SHP77 treated with DMSO at 0.1 percent for 48 hours (cell line): ENCODE measurements at places on chromosomes 11 and 22.

- DNase-seq = no peak
Measured at GRCh38 chr11:18578975-18579598, 9.4 kb downstream of the UEVLD start.

- DNase-seq = no peak
Measured at GRCh38 chr11:86395061-86395551, 20.4 kb downstream of the CCDC81 start.

DNA sequence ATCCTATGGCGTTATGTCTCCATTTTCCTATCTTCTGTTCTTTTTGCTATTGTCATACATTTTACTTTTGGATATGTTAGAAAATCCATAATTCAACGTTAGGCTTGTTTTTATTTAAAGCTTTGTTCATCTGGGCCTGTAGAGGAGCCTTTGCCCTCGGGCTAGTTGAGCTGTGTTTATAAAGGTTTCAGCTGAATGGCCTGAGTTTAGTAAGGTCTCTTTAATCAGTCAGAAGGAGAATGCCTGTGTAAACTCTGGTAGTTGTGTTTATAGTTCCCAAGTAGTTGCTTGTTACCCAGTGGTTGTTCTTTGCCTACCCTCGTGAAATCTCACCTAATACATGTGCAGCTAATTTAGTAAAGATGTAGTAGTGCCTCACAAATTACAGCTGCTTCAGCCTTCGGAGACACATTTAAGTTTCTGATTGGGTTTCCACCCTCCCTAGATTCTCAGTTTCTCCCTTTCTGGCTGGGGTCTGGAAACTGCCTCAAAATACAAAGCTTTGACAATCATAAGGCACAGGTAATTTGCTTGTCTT is 33.1 kb downstream of the MTMR3 start:
- no peak for DNase-seq

DNA sequence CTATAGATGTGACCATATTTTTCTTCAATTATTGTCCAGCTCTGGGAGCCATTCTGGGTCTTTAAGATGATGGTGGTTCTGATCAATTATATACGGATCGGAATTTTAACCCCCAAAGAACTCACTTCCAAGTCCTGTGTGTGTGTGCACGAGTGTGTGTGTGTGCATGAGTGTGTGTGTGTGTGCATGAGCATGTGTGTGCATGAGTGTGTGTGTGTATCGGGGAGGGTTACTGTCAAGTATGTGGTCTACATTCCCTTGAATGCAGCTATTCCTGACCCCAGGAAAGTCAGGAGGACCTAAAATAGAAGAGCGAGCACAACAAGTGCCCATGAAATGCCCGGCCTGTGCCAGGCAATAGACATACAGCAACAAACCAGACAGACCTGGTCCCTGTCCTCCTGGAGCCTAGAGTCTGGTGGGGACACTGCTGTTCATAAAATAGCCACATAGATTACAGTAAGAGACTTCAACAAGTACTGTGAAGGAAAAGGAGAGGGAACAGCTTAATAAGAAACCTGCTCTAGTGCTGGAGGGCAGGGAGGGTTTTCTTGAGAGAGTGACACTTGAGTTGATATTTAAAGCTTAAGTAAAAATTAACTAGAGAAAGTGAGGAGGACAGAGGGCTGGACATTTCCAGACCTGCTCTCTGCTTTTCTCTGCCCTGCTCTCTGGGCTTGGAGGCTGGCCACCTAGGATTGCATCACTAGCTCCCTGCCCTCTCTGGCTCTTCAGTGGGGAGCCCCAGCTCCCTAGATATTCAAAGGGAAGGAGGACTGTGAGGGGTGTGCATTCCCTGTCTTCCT is 66.1 kb upstream of the SPON1 start:
- no peak for DNase-seq

GRCh38 chr11:128288368-128288767 is 299.0 kb downstream of the ETS1 start:
- no peak for DNase-seq

GRCh38 chr22:19664406-19664805 is 49.9 kb upstream of the SEPTIN5 start:
- DNase-seq = no peak

DNA sequence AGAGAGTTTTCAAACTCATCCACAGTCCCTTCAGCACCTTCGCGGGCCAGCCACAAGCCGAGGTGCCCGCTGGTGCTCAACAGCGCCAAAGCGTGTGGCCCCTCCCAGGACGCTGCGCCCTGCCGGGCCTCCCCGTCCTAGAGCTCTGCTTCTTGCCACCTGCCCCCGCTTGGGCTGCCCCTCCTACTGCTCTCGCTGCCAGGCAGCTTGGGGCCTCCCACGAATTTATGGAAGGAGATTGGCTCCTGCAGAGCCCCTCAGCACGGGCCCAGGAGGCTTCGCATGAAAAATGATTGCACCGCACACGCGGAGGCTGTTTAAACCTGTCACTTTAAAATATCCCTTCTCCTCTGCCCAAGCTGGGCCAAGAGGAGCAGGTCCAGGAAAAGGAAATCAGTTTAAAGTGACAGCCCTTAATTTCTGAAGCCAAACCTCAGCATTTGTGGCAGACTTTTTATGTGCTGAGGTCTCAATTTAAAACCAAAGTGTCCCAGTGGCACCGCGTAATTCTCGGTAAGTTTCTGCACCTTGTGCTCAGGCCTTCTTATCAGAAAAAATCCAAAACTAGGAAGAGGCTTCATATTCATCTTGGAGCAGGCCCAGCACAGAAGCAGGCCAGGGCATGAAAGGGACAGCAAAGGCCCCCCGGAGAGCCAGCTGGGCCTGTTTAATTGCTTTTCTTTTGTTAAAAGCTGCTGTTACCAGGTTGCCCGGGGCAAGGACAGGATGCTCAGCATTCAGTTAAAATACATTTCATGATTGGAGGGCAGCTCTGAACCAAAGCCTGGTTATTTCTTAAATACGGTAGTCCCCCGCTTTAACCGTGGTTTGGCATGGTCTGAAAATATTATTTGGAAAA is 303.6 kb downstream of the OPCML start:
- DNase-seq = no peak

- DNase-seq = no peak
Measured at GRCh38 chr22:23562186-23562585, 17.9 kb downstream of the IGLL1 start.

- no peak for DNase-seq
Measured at GRCh38 chr11:36452961-36453360, 57.1 kb downstream of the TRAF6 start.

DNA sequence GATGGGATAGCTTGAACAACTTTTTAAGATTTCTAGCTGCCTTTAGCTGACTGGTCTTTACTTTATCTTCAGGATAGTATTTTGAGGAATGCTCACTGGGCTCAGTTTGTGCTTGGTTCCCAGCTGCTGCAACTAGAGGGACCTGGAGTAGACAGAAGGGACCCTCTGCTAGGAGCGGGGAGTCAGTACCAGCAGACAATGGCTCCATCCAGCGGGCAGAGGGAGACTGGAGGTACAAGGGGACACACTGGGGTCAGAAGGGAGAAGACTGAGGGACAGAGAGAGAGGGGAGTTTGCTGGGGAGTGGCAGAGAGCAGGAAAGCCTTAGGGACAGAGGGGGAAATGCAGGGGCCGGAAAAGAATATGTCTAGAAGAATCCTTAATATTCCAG is 22.0 kb upstream of the ACER3 start:
- DNase-seq = no peak

- DNase-seq = no peak
Measured at GRCh38 chr11:1501421-1502167, 15.0 kb upstream of the MOB2 start.

GRCh38 chr11:48538991-48539390 is 50.4 kb downstream of the OR4A47 start:
- DNase-seq = no peak

DNA sequence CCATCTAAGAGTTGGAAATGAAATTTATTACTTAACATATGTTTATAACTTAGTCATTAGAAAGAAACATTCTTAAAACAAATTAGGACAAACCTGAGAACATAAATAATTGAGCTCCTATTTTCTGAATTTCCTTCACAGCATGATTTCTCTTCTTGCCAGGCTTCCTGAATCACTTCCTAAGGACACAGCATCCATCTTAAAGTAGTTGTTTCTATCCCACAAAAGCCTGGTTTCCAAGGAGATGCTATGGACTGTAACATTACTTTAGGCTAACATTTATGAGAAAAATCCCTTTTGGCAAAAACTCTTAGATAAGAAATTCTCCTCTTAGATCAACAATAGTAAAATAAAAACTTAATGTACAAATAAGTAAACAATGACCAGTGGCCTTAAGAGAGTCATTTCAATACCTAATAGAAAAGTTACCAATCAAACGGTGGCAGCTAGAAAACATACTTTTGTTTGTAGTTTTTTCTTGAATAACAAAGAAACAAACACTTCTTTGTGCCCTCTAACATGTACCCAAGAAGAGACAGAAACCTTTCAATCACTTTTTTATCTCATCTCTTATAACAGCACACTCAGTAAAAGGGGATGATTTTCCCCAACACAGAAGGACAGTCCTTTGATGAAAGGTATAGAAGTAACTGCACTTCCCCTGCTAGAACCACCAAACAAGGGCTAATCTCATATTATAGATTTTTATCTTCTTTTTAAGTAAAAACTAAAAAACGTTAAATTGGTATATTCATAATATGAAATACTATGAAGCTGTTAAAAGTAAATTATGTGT is 74.5 kb downstream of the TTC28 start:
- no peak for DNase-seq

- DNase-seq = no peak
Measured at GRCh38 chr11:40998920-40999319, 460.5 kb downstream of the LRRC4C start.

DNA sequence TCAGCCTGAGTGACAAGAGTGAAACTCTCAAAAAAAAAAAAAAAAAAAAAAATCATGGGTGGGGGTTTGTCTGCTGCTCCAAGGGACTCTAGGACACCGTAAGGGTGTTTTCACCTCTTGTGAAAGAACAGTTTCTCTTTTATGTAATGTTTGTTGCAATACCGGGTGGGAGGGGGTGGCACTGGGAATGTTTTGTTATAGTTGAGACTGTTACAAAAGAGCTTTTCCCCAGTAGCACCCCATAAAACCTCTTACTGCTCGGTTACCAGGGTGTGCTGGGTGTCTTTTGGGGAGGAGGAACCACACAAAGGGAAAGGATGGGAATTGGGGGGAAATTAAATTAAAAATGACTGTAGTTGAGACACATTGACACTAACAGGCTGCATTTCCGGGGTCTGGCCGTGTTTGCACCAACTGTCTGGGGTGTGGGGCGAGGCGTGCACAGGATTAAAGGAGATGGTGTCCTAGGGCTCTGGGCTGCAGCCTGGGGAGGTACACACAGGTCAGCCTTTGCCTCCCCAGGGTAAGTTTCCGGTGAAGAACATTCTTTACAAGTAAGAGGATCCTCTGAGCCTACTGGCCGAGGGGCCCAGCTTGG is 1.6 kb downstream of the NFAM1 start:
- no peak for DNase-seq

DNA sequence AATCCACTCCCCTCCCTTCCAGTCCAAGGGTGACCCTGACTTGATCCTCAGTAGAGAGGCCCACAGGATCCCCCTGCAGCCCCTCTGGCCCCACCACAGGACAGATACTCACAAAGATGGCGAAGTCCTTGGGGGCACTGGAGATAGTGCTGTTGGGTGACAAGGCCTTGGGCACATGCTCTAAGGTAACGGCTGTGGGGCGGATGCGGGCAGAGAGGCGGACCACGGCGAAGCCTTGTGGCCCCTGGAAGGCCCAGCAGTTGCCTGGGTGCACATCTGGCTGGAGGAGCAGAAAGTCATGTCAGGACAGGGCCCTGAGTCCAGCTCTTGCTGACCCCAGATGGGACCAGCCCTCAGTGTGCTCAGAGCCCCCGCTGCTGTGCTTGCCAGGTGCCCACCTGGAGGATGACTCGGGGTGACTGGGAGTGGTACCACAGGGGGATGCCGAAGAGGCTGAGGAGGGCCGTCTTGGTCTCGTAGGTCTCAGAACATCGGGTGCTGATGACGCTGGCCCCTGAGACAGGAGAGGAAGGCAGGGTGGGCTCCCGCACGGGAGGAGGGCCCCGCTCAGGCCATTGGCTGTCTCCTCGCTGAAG is 17.2 kb downstream of the SUN2 start:
- no peak for DNase-seq

GRCh38 chr22:24455039-24455438 is 27.6 kb downstream of the ADORA2A start:
- DNase-seq = no peak

DNA sequence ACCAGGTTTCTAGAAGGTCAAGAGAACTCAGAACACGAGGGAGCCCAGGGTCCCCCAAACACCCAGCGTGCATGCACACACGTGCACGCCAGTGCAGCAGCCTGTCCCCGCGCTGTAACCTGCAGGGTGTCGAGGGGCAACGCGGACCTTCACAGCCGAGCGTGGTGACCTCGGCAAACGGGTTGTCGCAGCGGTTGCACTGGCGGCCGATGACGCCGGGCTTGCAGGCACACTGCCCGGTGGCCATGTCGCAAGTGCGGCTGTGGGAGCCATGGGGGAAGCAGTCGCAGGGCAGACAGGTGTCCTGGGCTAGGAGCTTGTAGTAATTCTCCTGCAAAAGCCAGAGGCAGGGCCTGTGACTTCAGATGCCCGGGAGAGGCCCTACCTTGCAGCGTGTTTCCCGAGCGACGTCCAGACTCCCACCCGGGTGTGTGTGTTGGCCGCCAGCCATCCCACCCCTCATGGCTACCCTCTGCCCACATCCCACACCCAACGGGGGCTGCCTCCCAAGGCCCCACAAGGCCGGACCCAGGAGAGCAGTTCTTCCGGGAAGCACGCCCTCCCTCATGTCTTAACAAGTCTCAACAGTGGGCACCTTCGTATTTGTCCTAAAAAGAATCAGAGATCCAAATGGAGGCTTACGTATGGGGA is 56.1 kb downstream of the TRMU start:
- DNase-seq = no peak

DNA sequence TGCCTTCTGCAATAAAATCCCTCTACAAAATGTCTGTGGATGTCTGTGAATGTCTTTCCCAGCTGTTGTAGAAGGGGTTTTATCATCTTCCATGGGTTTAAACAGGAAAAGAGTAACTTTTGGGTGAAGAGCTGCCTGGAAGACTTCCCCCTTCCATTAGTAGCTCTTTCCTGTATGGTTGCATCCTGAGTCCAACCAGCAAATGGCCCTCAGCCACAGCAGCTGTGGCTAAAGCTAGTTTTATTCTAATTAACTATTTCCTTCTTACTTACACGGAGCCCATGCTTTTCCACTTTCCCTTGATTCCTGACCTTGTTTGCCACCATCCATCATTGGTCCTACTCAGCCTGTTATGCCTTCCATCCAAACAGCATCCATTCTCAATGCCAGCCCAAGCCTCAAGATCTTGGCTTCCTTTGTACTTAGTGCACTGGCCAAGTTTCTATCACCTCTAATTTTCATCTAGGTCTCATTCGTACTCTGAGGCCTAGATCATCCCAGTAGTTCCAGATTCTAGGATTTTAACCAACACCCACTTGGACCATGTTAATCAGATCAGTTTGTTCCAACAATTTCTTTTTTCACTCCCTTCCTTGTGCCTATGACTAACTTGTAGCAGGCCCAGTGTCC is 41.5 kb upstream of the CADM1 start:
- no peak for DNase-seq

GRCh38 chr11:12862696-12863469 is 146.2 kb upstream of the RASSF10 start:
- DNase-seq = no peak

GRCh38 chr11:90423378-90423777 is 200.5 kb upstream of the CHORDC1 start:
- DNase-seq = no peak

- DNase-seq = no peak
Measured at GRCh38 chr11:44565953-44566949, 788 bp downstream of the CD82 start.

- no peak for DNase-seq
Measured at GRCh38 chr22:50301581-50301991, 5.9 kb downstream of the PLXNB2 start.
